Purkinje cell (primary cell): ENCODE measurements at places on chromosomes 3 and 15. TPM values are rescaled to one million over a fixed set of nuclear protein-coding genes. Genes with fewer than 3 reads are reported as not detected.

CRYBG3 gene
- 0.19 and 2.9 TPM in 2 replicates for polyA plus RNA-seq

CKMT1B gene
- polyA plus RNA-seq, result 73.4 and 92.8 TPM in 2 replicates

DPPA2 gene
- polyA plus RNA-seq, result not detected in 2 replicates

C3orf52 gene
- polyA plus RNA-seq, result not detected in 2 replicates

GPR176 gene
- polyA plus RNA-seq, result 0.63 and 2.4 TPM in 2 replicates

CHDH gene
- 0.75 and 1.2 TPM in 2 replicates for polyA plus RNA-seq

GPR62 gene
- 0.53 TPM in 1 of 2 replicates, not detected in the other for polyA plus RNA-seq

ALDH1A3 gene
- 37.4 and 43.8 TPM in 2 replicates for polyA plus RNA-seq

SV2B gene
- 2.0 and 24.1 TPM in 2 replicates for polyA plus RNA-seq

ARID3B gene
- polyA plus RNA-seq, result 1.6 and 2.1 TPM in 2 replicates

ARHGAP31 gene
- polyA plus RNA-seq, result 1.0 and 1.6 TPM in 2 replicates

SLC2A2 gene
- 0.09 TPM in 1 of 2 replicates, not detected in the other for polyA plus RNA-seq

KIF23 gene
- 0.38 TPM in 1 of 2 replicates, not detected in the other for polyA plus RNA-seq

INKA1 gene
- not detected in 2 replicates for polyA plus RNA-seq

PTX3 gene
- 0.92 TPM in 1 of 2 replicates, not detected in the other for polyA plus RNA-seq

ITIH4 gene
- polyA plus RNA-seq, result 0.39 and 2.6 TPM in 2 replicates

ZMYND10 gene
- polyA plus RNA-seq, result not detected in 2 replicates

TRIM42 gene
- polyA plus RNA-seq, result not detected in 2 replicates

TERC gene
- not detected in 2 replicates for polyA plus RNA-seq

CACNA2D3 gene
- polyA plus RNA-seq, result 1.8 and 6.2 TPM in 2 replicates

TMC3 gene
- not detected in 2 replicates for polyA plus RNA-seq

TGM5 gene
- polyA plus RNA-seq, result 0.24 TPM in 1 of 2 replicates, not detected in the other

SIDT1 gene
- 3.6 and 4.6 TPM in 2 replicates for polyA plus RNA-seq

PLA1A gene
- polyA plus RNA-seq, result 0.24 TPM in 1 of 2 replicates, not detected in the other

NOX5 gene
- polyA plus RNA-seq, result 0.05 TPM in 1 of 2 replicates, not detected in the other

SYNPR gene
- 8.6 and 36.9 TPM in 2 replicates for polyA plus RNA-seq
